Hematopoietic multipotent progenitor cell (in vitro differentiated cells): ENCODE measurements at places on chromosomes 4 and X. TPM values are rescaled to one million over a fixed set of nuclear protein-coding genes. Genes with fewer than 3 reads are reported as not detected.

The TCP11X2 gene
- total RNA-seq, result not detected

The STARD8 gene
- total RNA-seq, result 8.9 TPM

The RGN gene
- not detected for total RNA-seq

The AIMP1 gene
- total RNA-seq, result 4.0 TPM

The CXCL10 gene
- 0.81 TPM for total RNA-seq

The HSFX4 gene
- not detected for total RNA-seq

The KLB gene
- under 0.01 TPM for total RNA-seq

The CENPVL2 gene
- 0.54 TPM for total RNA-seq

The ASB12 gene
- 0.81 TPM for total RNA-seq

The CENPVL1 gene
- 0.54 TPM for total RNA-seq

The SLC39A8 gene
- total RNA-seq, result 66.0 TPM

The PRAF2 gene
- total RNA-seq, result 14.0 TPM
